Sigmoid colon (tissue), 7 donors: ENCODE measurements at places on chromosomes 2 and 18.

- DNase-seq: peak; percentile 26
Measured at GRCh38 chr2:26567534-26567933, 73.6 kb downstream of the CIB4 start.

DNA sequence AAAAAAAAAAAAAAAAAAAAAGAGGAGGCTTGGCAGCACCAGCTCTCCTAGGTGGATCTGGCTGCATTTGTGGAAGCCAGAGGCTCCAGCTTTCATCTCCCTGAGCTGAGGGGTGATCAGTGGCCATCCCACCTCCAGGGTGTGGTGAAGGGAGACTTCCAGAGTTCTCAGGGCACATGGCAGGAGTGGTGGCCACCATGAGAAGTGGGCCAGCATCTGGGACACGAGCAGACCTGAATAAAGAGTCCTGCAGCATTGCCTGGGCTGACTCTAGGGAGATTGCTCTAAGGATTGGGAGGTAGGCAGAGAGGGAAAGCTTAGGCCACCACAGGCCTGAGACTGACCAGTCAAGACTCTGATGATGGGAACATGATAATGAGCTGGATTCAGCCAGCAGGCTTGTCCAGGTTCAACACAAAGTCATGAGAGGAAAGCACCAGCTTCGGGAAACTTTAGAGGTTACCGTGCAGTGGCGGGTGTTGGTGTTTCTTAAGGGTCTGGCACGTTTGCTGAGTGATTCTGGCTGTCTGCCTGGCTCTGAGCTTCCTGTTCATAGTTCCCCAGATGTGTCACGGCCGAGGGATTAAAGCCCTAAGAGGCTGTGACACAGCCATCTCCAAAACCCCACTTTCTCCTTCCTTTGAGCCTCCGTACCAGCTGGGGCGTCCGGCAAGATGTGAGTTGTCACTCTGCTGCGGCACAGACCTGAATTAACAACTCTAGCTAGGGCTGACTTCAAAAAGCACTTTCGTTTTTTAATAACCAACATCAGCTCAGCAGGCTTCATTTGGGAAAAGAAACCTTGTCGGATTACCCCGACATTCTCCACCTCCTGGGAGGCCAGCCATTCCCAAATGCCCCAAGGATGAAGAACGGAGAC, 38.3 kb upstream of the IL1R1 start:
- peak; percentile 92 for DNase-seq

DNA sequence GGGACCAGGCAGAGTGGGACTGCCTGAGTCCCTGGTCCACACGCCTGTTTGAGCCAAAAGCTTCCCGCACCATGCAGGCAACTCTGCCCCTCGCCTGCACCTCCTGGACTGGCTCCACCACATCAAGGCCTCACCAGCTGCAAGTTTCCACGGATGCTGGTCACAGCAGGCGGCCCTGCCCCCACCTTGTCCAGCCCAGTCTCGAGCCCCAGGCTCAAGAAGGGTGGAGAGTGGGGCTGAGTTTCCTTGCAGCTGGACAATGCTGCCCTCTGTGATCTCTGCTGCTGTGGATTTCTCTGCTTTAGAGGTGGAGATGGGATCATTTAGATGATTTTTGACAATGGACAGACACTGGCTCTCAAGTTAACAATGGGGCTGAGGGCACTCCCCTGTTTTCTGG, 74.9 kb downstream of the MTCL1 start:
- DNase-seq: no peak

- DNase-seq: no peak
Measured at GRCh38 chr18:28820353-28820752, 643.4 kb upstream of the CDH2 start.

- peak; percentile 59 for DNase-seq
Measured at GRCh38 chr2:240573516-240574385, 5.5 kb downstream of the RNPEPL1 start.

- DNase-seq: no peak
Measured at GRCh38 chr2:225779829-225780228, 380.3 kb downstream of the NYAP2 start.

DNA sequence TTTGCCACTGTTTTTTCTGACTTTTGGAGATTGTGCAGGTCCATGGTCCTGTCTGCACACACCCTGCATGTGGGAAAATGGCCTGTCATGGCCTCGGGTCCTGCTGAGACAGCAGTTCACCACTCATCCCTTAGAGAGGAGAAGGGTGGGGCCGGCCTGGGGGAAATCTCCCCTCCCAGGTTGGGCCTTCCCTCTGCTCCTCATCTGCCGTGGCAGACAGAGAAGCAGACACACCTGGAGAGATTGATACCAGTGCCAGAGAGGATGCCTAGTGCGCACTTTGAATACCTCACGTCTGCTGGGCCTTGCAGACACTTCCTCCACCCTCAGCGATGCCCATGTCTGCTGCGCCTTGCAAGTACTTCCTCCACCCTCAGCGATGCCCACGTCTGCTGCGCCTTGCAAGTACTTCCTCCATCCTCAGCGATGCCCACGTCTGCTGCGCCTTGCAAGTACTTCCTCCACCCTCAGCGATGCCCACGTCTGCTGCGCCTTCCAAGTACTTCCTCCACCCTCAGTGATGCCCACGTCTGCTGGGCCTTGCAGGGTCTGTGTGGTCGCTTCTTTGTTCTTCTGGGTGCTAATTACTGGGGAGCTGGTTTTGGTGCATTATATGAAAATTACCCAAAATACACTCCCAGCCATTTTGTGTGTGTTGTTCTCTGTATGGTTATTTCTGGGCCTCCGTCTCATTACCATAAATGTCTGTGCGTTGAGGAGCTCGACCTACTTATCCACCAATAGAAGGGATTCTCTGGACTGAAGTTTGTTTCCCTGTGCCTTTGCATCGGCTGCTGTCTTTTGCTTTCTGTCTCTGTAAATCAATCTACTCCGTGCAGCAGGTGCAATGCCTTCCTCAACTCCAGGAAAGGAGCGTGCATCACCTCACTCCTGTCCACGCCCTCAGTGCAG, 186.9 kb upstream of the PXDN start:
- no peak for DNase-seq

DNA sequence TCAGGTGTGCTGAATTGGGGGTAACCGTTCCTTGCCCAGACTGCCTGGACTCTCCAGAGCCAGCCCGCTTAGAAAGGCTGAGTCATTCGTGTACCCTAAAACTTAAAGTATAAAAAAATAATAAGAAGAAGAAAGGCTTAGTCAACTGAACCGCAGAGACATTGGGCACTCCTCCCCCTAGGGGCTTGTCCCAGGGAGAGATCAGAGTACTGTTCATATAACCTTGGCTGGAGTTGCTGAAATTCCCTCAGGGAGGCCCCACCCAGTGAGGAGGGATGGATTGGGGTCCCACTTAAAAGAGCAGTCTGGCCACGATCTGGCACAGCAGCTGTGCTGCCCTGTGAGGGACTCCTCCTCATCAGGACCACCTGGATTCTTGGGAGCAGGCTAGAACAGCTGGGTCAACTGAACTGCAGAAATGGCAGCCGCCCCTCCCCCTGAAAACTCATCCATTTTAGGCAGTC, 37.2 kb downstream of the ANKRD12 start:
- no peak for DNase-seq

GRCh38 chr2:47891369-47892337, 14.6 kb downstream of the FBXO11 start:
- no peak for DNase-seq

- no peak for DNase-seq
Measured at GRCh38 chr2:148796735-148797512, 78.1 kb upstream of the KIF5C start.

- no peak for DNase-seq
Measured at GRCh38 chr2:37914340-37914739, 10.7 kb upstream of the RMDN2 start.

DNA sequence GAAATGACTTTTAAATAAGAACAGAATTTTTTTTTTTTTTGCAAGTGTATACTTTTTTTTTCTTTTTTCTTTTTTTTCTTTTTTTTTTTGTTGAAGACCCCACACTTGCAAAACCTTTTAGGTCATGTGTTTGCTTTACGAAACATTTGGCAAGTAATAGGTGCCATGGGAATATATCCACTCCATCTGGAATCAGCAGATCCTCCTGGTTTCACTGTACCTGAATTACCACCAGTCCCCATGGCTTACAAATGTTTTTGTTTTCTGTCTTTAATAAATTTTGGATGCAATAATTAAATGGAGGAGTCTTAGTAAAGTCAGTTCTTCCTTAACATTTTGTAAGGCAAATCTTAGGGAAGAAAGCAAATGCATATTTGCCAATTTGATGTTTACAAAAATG, 559.7 kb upstream of the ZEB2 start:
- DNase-seq: no peak
